Stimulated activated CD4-positive, alpha-beta T cell treated with anti-CD3 and anti-CD28 coated beads, Interleukin-12 subunit alpha, Interleukin-12 subunit beta, amount 100 ng/mL, for 4 hours (primary cell): ENCODE measurements at places on chromosomes 5 and 9.

DNA sequence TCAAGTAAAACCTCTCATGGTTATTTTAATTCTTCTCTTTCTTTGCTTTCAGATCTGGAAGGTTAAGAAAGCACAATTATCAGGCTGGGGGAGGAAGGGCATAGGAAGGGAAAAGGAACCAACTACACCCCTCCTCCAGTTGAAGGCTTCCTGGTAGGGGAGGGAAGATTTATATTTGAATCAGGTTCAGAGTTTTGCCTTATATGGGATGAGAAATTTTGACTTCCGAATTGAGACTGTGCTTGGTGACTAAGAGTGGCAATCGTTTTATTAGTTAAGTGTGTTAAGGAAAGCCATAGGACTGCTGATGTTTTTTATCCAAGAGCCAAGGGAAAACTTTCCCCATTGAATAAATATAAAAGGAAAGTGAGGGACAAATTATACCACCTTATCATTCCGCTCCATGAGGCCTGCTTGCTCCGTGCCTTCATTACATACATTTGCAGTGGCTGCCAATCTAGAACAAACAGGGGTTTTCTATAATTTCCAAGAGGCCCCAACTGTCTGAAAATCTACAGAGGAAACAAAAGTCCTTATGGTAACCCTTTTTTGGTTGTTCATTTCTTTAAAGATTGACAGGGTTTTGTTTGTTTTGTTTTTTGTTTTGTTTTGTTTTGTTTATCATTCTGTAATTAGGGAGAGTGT is 115.7 kb upstream of the EPB41L4A start:
- no peak for DNase-seq

DNA sequence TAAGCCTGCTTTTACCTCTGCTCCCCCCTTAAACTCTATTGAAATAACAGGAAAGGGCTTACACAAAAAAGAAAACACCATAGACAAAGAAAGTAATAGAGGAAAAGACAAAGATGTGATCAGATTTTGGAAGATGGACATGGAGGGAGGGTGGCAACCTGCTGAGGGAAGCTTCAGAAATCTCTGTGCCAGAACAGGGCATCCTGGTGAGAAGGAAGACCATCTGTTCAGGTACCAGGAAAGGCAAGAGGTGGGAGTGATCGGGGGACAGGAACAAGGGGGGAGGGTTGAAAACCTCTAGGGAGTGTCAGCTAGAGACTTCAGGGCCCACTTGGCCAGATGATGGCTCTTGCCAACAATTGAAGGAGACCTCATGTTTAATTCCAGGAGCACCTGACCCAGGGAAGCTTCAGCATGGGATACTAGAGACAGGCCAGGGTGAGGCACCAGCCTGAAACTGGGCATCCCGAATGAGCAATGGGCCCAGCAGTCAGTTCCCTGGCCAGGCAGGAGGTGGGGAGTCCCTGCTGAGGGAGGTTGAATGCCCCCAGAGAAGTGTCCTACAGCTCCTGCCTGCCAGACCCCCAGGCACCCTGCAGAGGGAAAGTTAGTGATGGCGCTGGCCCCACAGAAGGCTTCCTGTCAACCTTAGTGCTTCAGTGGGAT is 8.2 kb downstream of the SQSTM1 start:
- no peak for DNase-seq

GRCh38 chr5:21773456-21773855 is 1079.7 kb downstream of the CDH12 start:
- DNase-seq = no peak

- no peak for DNase-seq
Observed at GRCh38 chr9:135920973-135921585, 13.7 kb upstream of the CAMSAP1 start.

GRCh38 chr5:138502121-138502520 is 36.8 kb downstream of the EGR1 start:
- no peak for DNase-seq

- DNase-seq = no peak
Observed at GRCh38 chr9:33475357-33475756, 1.6 kb upstream of the NOL6 start.

GRCh38 chr9:127833555-127833954 is 20.9 kb downstream of the ENG start:
- no peak for DNase-seq

DNA sequence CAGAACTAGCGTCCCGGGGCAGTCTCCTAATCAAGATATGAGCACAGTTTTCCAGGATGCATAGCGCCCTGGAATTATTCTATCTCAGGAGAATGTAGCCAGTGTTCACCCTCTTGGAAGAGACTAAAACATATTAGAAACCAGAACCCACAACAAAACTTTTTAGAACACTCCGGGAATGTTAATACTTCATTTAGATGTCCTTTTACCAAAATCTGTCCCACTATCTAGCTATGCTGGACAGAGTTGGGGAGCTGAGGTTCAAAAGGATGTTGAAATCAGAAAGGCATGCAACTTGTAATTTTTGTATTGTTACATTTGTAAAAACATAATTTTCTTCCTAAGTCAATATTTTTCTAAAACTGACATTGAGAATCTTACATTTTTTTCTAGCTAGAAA is 386.5 kb upstream of the RFX3 start:
- DNase-seq = no peak

DNA sequence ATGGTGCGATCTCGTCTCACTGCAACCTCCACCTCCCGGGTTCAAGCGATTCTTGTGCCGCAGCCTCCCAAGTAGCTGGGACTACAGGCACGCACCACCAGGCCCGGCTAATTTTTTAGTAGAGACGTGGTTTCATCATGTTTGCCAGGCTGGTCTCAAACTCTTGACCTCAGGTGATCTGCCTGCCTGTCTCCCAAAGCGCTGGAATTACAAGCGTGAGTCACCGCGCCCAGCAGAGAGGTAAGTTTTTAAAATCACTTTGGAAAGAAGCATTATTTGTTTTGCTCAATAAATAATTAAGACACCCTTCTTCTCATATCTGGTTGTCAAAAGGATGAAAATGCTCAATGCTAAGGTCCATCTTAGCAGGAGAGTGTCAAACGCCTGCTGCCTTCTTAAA is 48.5 kb upstream of the STXBP1 start:
- DNase-seq = no peak

- no peak for DNase-seq
Observed at GRCh38 chr9:133727876-133728441, 10.2 kb downstream of the SARDH start.

DNA sequence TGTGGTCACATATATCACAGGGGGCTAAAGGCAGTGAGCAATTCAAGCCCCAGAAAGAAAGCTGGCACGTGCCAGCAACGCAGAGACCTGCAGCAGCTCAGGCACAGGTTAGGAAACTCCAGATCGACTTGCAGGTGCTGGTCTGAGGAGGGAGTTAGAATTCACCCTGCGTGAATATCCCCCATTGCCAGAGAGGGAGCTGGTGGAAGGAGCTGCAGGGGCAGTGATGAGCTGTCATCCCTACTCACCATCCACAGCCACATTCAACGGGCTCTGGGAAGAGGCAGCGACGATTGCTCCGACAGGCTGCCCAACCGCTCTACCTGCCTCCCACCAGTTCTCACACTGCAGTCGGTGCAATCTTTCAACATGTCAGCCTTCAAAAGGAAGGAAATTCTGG is 40.8 kb upstream of the CLK4 start:
- DNase-seq = no peak

GRCh38 chr5:177973066-177973635 is 22.9 kb downstream of the PROP1 start:
- DNase-seq = no peak
